ENCODE measurements at places on chromosomes 3 and 15. TPM values are rescaled to one million over a fixed set of nuclear protein-coding genes. Genes with fewer than 3 reads are reported as not detected.

The CCK gene
- total RNA-seq = not detected

The TSEN2 gene
- total RNA-seq = 15.7 TPM

- DNase-seq = no peak
Observed at GRCh38 chr3:169496402-169496801, 167.1 kb downstream of the MECOM start.

GRCh38 chr3:185200639-185201038 lies 47.8 kb upstream of the C3orf70 start:
- DNase-seq = peak; percentile 82

DNA sequence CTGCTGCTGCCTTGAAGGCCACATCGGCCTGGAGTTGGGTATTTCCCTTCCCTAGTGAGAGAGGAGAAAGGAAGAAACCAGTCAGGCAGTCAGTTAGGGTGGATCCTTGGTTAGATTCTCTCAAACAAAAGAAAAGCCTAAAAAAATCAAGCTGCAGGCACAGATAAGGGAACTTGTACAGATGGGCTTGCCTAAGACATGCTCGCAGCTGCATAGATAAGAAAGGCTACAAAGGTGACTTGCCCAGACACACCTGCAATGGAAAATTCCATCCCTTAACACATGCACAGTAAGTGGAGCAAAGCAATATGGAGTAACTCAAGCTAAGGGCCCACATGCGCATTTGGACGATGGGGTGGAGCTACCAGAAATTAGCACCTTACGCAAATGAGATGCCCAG lies 199.7 kb upstream of the ARPP21 start:
- DNase-seq = no peak

DNA sequence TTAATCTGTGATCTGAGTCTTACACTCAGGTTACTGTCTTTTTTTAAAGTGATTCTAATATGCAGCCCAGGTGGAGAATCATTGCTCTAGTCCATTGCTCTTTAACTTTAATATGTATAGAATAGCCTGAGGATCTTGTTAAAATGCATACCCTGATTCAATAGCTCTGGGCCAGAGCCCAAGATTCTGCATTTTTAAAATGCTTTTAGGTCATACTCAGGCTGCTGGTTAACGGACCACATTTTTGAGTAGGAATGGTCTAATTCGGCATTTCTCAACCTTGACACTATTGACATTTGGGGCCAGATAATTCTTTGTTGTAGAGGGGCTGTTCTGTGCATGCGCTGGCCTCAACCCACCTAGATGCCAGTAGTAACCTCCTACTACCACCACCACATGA lies 20.9 kb upstream of the FSTL1 start:
- peak; percentile 62 for DNase-seq

GRCh38 chr3:111541911-111542483 lies at the start of gene CD96:
Gene CD96, plus strand, starts transcription at chr3:111542197. Its CDS starts 52 bp downstream, at chr3:111542249.
- no peak for DNase-seq

DNA sequence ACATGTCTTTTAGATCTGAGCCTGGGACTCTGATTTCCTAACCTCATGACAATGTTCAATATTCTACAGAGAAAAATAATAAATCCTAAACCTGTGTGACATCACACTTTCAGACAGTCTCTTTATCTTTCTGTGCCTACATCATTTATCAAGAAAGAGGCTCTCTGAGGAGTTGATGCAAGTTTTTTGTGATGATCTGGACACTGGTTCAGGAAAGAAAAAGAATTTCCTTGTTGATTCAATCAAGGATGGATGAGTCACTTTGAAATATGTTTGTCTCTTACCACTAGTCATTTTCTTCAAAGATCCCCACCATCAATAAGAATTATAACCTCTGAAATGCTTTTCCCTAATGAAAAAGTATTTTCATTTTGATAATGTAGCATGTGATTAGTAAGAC lies 404.6 kb downstream of the WDR72 start:
- no peak for DNase-seq

DNA sequence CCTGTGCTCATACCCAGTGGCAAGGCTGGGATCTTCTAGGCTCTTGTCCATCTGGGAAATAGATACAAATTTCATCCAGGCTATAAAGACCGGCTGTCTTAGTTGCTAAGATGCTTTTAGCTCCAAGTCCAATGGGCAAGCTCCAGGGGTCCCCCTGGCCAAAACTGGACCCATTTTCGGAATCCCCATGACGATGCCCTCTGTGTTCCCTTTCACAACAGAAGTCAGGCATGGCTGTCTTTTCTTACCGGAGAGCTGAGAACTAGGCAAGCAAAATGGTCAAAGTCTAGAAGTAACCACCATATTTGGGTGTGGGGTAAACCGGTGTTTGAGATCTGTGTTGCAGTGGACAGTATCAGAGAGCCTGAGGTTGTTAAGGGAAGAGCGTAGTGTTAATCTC lies 1.0 kb downstream of the GLYCTK start:
- no peak for DNase-seq

DNA sequence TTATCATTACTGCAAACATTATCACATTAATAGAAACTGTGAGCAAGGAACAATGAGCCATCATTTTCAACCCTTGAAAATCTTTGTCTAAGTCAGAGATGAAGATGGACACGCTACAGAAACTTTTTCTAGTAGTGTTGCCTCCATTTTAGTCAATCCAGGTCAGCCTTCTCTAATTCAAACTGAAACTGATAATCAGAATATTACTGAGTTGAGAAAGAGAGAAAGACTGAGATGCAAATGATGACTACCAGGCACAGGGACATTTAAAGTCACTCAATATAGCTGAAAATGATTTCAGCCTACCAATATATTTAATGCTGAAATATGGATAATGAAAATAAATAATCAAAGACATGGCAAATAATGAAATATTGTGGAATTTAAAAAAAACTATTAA lies 261.4 kb downstream of the GBE1 start:
- no peak for DNase-seq

GRCh38 chr3:136787349-136787748 lies 31.6 kb upstream of the SLC35G2 start:
- DNase-seq = no peak

DNA sequence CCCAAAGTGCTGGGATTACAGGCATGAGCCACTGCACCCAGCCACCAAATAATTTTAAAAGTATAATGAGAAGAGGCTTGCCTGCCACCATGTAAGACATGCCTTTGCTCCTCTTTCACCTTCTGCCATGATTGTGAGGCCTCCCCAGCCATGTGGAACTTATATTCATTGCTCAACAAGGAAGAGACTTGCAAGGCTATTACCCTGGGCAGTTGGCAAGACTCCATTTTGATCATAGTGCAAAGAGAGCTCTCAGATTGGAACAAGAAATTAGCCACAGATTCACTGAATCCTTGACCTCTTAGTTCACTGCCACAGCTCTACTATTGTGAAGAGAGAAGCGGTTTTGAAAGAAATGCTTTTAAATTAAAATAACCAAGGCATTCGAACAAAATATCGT lies 6.1 kb downstream of the SCAP start:
- no peak for DNase-seq

DNA sequence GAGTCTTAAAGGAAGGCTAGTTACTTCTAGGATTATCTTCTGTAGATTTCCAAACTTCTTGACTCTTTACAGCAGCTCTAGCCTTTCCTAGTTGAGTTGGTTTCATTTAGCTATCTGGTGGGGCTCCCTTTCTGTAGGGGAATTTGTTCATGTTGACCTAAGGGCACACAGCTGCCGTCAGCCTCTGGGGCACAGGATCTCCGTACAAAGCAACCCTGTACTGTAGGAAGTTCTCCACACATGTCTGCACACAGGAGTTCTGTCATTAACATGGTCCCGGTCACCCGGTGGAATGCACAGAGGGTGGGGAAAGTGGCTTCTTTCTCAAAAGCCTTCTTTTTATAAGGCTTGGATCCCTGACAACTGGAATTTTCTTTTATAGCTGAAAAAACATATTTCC lies 88.7 kb upstream of the TNIK start:
- DNase-seq = no peak

The THSD4 gene
- total RNA-seq = 38.9 TPM

DNA sequence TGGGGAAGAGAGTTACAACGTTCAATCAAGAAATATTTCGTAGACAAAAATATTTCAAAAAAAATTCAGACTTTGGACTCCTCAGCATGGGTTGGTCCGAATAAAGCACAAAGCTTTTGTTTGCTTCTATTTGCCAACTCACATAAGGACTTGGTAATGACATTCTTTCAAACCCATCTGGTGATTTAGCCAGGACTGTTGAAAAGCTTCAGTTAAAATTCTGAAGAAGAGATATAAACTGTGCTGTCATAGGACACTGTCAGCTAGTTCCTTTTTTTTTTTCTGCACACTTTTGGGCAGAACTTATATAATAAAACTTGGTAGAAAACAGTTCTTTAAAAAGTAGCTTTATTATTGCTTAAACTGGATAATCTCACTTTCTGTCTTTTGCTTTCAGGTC lies 660.8 kb upstream of the SGO1 start:
- no peak for DNase-seq

- DNase-seq = no peak
Observed at GRCh38 chr15:52071570-52071969, 41.0 kb downstream of the BCL2L10 start.

GRCh38 chr3:113485161-113485609 lies 29.8 kb downstream of the SPICE1 start:
- no peak for DNase-seq
